ENCODE measurements at places on chromosomes 1 and 21.

GRCh38 chr1:44246806-44247205 lies 33.5 kb downstream of the DMAP1 start:
- no peak for DNase-seq

DNA sequence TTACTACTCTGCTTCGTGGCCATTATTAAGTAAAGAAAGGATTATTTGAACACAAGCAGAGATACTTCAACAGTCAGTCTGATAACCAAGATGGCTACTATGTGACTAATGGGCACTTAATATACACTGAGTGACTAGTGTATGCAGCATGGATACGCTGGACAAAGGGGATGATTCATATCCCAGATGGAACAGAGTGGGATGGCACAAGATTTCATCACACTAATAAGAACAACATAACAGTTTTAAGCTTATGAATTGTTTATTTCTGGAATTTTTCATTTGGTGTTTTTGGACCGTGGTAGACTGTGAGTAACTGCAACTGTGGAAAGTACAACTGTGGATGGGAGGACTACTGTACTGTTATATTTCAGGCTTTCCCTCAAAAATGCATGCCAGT lies 9.4 kb downstream of the ZCCHC17 start:
- DNase-seq = peak; percentile 97

DNA sequence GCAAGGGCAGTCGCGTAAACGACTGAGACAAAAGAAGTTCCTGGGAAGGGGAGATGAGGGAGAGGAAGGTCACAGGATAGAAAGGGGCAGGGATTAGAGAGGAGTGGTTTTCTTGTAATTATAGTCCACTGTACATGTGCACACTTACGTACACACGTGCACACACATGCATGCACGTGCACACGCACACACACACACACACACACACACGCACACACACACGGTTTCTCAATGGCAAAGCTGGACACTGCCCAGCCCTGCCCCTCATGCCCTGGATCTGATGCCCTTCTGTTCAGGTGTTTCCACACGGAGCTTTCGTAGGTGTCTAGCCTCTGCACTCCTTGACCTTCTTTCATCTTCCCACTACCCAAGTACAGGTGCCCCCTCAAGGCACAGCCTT lies 3.9 kb downstream of the OR2B11 start:
- DNase-seq = no peak

DNA sequence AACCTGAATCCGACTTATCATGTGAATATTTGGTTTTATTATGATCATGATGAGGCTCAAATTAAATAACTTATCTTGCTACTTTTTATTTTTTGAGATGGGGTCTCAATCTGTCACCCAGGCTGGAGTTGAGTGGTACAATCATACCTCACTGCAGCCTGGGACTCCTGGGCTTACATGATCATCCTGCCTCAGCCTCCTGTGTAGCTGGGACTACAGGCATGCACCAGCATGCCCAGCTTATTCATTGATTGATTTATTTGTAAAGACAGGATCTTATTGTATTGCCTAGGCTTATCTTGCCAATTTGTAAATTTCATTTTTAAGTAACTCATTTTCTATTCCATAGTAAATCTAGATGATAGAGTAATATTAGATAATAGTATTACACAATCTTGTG lies 84.3 kb downstream of the COL11A1 start:
- no peak for DNase-seq

- DNase-seq = no peak
Measured at GRCh38 chr1:222919478-222919865, 104.6 kb downstream of the DISP1 start.

DNA sequence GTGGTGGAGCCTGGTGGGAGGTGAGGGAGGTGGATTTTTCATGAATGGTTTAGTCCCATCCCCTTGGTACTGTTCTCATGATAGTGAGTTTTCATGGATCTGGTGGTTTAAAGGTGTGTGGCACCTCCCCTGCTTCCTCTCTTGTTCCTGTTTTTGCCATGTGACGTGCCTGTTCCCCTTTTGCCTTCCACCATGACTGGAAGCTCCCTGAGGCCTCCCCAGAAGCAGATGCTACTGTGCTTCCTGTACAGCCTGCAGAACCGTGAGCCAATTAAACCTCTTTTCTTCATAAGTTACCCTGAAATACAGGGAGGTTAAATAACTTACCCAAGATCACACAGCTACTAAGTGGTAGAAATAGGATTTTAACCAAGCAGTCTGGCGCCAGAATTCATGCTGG lies 4.3 kb upstream of the HEYL start:
- no peak for DNase-seq

DNA sequence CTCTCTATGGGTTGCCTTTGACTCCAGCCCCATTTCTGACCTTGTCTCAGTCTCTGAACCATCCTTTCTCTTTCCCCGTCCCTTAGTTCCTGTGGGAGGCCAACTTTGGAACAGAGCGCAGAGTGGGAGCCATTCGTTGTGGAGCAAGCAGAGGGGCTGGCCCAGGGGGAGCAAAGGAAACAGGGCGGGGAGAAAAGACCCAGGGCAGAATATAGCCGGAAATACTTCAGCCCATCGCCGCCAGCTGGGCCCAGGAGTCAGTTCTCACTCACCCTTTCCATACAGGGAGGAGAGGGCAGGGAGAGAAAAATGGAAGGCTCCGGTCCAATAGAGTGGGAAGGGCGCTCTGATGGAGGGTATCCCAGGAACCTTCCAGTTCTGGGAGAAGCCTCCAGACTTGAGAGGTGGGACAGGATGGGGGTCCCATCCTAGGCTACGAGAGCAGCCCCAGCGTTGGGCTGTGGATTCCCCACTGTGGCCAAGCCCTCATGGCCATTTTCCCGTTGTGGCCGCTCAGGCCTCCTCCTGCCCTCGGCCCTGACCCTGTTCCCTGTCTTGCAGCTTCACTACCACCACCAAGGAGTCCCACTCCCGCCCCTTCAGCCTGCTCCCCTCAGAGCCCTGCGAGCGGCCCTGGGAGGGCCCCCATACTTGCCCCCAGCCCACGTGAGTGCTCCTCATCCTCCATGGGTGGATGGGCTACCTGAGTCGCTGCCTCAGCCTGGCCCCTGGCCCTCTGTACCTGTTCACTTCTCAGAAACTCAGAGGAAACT lies 10.9 kb downstream of the PEAR1 start:
- DNase-seq = no peak

DNA sequence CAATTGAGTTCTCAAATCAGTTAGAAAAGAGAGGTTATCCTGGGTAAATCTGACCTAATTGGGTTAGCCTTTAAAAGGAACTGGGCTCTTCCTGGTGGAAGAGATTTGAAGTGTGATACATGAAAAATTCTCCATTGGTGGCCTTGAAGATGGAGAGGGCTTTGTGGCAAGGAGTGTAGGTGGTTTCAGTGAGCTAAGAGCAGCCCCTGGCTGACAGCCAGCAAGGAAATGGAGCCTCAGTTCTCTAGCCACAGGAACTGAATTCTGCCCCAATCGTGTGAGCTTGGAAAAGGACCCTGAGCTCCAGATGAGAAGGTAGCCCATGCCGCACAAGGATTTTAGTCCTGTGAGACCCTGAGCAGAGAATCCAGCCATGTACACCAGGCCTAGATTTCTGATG lies 12.7 kb upstream of the HYI start:
- no peak for DNase-seq
